ENCODE measurements at places on chromosomes 5 and 9.

DNA sequence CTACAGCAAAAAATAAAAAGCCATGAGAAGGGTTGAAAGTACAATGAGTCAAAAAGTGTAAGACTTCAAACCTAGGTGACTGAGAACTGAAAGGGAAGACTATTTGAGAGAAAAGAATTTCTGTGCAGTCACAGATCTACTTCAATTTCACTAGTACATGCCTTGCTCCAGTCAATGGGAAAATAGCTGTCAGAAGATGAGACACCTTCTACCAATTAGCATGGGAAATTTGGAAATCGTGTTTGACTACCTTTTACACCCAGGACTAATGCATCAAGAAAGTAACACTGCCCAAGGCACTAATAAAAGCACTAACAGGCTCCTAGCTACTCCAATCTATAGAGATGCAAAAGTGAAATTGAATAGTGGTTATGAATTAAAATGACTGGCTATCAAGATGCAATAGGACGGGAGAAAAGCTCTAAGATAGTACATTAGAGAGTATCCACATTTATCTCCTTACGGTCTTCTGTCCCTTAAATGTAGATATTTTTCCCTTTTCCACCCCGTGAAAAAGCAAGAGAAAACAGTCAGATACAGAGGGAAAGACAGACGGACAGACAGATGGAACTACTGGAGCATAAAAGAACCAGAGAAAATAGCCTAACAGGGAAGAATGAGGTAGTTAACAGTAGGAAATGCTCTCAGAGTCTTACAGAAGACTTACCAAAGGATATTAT is 15.2 kb downstream of the ERP44 start:
- DNase-seq, result no peak

DNA sequence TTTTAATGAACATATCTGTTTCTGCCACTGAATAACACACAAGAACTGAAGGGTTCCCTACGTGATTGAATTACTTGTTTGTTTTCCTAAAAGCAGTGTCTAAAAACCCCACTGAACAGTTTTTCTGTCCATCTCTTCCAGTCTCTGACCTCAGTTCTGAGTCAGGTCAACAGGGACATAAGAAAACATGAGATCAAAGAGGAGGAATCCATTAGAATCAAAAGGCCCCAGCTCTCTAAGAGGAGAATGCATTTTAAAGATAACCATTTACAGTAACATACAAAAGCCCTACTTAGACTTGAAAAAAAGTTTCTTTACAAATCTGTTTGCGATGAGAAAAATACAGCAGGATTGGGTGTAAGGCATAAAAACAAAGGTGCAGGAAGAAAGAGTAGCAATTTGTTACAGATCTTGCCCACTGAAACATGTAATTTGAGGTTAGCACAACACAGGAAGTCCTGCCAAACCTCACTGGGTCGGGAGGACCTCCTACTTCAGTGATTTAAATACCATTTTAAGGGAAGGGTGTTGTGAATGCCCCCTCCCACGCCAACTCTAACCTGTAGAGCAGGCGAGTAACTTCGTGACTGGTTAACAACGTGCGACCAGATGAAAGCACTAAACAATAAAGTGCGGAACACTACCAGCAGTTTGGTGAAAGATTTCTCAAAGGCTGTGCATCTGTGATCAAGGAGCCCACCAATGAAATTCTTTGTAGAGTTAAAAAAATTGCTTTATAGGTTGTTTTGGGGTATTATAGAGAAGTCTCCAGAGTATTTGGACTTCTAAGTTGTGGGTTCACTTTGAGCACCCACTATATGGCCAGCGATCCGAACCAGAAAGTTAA is 1.3 kb downstream of the QSOX2 start:
- DNase-seq, result no peak

- no peak for DNase-seq
These were observed 794 bp downstream of the PTBP3 start for GRCh38 chr9:112332674-112332976.

- DNase-seq, result no peak
These were observed 22.5 kb downstream of the LHFPL2 start for GRCh38 chr5:78626009-78626571.

DNA sequence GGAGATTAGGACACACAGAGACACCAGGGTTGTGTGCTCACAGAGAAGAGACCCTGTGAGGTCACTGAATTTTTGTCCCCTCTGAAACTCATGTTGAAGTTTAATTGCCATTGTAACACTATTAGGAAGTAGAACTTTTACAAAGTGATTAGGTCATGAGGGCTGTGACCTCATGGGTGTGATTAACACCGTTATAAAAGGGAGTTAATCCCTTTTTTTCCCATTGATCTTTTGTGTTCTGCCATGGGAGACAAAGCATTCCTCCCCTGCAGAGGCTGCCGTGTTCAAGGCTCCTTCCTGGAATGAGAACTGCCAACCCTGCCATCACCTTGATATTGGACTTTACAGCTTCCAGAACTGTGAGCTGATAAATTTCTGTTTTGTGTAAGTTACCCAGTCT is 221.0 kb downstream of the ADCY2 start:
- no peak for DNase-seq

DNA sequence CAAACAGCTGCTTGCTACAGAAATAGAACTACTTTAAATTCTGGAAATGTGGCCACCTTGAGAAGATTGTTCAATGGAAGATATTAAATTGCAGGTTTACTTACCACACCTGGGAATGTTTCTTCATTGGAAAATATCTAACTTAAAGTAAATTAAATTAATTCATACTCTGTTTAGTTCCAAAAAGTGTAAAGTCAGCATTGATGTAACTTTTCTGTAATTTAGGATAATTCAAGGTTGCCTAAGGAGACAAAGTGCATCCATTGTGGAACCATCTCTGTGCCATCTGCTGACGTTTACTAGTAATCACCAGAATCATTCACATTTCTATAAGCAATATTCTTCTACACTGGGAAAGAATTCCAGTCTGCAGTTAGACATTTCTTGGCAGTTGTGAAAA is 53.0 kb downstream of the FAM170A start:
- DNase-seq, result no peak

DNA sequence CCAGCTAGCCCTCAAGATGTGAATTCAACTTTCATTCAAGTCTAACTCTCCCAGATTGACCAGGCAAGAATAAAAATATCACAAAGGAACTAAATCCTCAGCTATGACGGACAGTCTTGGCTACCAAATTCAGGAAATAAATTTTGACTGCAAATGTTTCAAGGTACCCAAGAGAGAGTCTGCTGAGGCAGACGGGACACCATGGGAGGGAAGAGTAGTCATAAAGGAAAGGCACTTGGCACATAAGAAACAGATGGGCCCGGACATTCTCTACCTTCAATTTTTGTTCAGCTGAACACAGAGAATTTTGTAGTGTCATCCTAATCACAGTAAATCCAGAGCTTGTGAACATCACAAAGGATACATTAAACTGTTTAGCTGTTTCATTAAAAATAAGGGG is 390.0 kb downstream of the DTWD2 start:
- no peak for DNase-seq

DNA sequence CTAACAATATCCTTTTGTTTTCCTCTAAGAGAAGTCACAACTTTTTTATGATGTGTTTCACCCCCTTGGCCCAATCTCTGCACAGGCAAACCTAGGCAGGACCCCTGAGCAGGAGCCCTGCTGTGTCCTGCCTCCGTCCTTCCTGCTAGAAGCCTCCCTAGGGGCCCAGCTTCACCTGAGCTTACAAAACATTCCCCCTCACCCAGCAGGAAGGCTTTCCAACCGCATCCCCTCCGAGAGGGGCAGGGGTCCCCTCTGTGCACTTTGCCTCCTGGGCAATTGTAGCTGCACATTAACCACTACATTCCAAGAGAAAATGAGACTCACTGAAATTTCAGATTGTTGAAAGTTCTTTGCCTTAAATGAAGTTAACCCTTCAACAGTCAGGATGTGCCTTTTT is 176.2 kb downstream of the IRX2 start:
- DNase-seq, result no peak

GRCh38 chr9:105963343-105964099 is 269.2 kb downstream of the TMEM38B start:
- no peak for DNase-seq

All from cortex of kidney (tissue), 1 donor.